ENCODE measurements at places on chromosomes 2 and 18.

GRCh38 chr2:60459851-60460250 lies 93.6 kb downstream of the BCL11A start:
- DNase-seq: no peak

DNA sequence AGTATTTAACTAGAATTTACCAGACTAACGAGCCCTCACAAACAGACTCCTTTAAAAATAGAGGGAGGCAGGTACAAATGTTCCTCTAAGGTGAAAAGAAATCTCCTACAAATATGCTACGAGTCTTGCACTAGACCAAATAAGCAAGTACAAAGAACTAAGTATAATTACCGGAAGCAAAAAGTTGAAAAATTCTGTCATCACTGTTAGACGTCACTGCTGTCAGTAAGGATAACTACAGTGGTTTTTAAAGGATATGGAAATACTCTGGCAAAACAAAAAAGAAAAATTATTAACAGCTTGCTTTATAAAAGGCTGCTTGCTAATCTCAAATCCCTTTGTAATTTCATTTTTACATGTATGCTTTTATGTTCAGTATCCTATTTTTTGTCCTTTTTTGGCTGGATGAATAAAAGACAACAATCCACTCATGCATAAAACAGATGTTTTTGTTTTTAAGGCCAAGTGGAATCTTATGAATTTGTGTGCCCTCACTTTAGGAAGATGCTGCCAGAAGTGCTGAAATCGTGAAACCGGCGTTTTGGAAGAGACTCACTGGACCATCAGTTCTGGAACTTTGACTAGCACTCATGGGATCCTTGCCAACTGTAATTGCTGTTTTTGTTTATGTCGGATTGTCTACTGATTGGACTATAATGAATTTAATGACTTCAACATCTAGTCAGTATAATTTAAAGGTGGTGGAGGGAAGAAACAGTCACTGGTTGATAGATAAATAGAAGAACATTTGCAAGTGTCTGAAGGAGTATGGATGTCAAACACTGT lies 6.7 kb downstream of the ZNF521 start:
- no peak for DNase-seq

GRCh38 chr18:42105394-42105793 lies 150.4 kb downstream of the PIK3C3 start:
- DNase-seq: no peak

DNA sequence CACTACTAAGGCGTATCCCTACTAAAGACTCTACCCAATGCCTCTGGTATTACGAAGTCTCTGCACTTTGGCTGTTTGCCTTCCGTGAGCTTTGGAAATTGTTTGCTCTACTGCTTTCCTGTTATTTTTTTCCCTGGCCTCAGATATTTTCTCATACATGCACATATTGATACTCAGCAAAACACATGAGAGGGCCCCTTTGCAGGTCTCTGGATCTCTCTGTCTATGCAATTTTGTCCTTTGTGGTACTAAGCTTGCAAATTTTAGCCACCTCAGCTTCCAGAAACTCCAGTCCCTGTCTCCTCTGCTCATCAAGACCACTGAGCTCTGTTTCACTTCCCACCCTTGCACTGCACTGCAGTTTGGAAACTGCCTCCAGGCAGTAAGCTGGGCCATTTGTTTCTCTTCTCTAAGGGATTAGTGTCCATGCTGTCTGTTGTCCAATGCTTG lies 46.6 kb downstream of the TAF1B start:
- no peak for DNase-seq

- DNase-seq: no peak
Observed at GRCh38 chr2:152505495-152505906, 170.5 kb downstream of the FMNL2 start.

DNA sequence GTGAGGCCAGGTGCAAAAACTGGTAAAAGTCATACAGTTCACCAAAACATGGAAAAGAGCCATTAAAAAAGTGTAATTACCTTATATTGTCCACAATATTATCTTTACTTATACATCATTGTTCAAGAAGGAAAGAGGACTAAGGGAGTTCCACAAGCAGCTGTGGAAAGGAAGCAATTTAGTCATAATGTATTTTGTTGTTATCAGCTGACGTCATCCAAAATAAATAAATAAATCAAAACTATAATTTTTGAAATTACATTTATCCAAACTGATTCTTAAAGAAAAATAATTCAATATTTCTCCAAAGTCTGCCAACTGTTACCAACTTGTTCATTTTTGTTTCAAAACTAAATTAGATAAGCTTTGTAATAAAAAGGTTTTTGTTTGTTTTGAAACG lies 256.1 kb upstream of the CNTNAP5 start:
- no peak for DNase-seq

DNA sequence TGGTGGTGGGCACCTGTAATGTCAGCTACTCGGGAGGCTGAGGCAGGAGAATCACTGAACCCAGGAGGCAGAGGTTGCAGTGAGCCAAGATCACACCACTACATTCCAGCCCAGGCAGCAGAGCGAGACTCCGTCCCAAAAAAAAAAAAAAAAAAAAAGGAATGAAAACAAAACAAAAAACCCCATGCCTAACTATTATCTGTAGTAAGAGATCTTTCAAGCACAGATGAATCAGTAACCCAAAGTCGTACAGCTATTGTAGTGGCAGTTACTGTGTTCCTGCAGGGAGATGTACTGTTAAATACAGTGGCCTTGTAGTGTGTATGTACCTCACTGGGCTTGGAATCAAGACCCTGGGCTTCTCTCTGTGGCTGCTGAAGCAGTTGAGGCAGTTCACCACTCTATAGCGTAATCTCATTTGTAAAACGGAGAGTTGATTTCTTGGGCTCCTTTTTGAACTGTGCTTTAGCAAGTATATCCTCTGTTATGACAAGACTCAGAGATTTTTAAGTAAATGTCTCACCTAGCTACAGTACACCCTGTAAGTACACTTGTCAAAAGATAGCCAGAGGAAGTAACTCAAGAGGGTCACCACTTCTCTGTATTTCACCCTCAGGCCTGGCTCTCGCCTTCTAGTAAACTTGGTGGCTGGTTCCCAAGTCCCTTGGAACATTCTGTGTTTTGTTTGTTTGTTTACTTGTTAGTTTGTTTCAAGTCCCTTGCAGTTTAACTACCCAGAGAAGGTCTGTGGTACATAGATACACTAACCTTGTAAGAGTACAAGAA lies 109.6 kb upstream of the FOSL2 start:
- no peak for DNase-seq

GRCh38 chr2:221506469-221506868 lies 65.6 kb downstream of the EPHA4 start:
- no peak for DNase-seq

Data from effector memory CD8-positive, alpha-beta T cell (primary cell).